ENCODE measurements at places on chromosomes 7 and 10.

GRCh38 chr10:90484518-90484917, 373.3 kb downstream of the HTR7 start:
- DNase-seq, result no peak

- no peak for DNase-seq
These were observed 86.3 kb downstream of the ALOX5 start for GRCh38 chr10:45460235-45460878.

- DNase-seq, result no peak
These were observed 2.0 kb upstream of the TNRC18 start for GRCh38 chr7:5425507-5426225.

GRCh38 chr7:145143685-145144084, 307.8 kb upstream of the TPK1 start:
- no peak for DNase-seq

DNA sequence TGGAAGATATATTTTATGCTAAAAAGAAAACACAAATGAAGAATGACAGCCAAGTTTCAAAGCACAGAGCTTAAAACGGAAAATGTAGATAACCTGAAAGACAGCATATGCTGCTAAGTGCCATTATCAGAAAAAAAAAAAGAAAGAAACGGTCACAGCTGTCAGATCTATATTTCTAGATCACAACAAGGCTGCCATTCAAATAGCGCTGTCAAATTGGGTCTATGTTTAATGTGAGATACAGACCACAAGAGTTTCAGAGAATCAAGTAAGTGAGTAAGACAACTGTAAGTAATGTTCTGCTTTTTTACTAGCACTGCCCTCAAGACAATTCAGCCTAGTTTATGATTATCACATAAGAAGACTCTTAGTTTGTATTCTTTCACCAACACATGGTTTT, 66.1 kb upstream of the RNF148 start:
- no peak for DNase-seq

DNA sequence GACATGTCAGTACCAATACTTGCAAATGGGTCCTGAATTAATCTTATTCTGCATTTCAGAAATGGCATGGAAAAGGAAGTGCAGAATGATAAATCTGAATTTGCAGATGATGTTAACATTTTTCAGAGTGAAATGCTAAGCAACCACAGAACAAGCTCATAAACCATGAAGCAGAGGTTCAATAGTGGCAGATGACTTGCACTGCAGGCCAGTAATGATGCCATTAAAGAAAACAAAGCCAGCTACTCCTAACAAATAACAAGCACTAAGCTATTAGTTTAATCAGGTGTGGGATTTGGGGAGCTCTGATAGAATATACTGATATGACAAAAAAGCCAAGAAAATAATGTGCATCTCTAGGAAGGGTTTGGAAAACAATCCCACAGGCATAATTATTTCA, 85.4 kb downstream of the FAM13C start:
- DNase-seq, result no peak

GRCh38 chr10:119030421-119031250, 1.1 kb downstream of the NANOS1 start:
- no peak for DNase-seq

All from esophagus squamous epithelium (tissue), 5 donors.